ENCODE measurements at places on chromosomes 6 and 20. TPM values are rescaled to one million over a fixed set of nuclear protein-coding genes. Genes with fewer than 3 reads are reported as not detected.

DNA sequence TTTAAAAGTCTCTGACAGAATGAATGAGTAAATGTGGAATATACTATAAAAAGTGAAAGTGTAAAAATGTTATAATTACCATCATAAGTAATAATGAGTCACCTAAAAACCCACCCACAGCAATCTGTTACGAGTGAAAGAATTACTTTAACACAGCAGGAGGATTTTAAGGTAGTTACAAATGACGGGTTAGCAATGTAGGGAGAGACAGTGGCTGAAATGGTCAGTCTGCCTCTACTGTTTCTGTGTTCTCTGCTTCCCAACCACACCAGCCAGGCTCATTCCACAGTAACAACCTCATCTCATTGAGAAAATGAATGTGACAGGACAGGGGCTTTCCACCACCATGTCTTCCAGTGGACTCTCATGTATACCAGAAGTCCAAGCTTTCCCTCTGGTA lies 124.4 kb upstream of the KCNK16 start:
- DNase-seq = peak; percentile 27

- DNase-seq = no peak
Observed at GRCh38 chr6:100217225-100218012, 223.4 kb upstream of the MCHR2 start.

DNA sequence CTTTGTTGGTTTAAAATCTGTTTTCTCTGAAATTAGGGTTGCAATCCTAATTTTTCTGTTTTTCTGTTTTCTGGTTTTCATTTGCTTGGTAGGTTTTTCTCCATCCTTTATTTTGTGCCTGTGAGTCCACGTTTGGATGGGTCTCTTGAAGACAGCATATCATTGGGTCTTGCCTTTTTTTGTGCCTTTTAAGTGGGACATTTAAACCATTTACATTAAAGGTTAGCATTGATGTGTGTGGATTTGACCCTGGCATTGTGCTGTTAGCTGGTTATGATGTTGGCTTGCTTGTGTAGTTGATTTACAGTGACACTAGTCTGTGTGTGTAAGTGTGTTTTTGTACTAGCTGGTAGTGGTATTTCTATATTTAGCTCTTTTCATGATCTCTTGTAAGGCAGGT lies 28.0 kb upstream of the CST5 start:
- DNase-seq = no peak

ETV7 gene
- total RNA-seq = 0.24 TPM

DNA sequence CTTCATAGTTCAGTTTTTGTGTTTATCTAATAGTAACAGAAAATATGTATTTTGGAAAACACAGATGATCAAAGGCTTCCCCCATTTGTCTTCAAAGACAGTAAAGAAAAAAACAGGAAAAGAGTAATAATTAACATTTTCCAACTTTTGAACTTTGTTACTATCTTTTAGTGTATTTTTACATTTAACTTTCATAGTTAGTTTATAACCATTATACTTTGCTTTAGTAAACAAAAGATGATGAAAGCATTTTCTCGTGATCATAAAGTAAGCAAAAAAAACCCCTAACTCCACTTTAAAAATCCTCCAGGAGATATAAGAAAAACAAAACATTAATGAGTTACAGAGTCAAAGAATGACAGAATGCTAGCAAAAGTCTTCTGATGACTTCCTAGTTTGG lies 13.6 kb upstream of the GPRC6A start:
- no peak for DNase-seq

MAP7 gene
- 1.0 TPM for total RNA-seq

DNA sequence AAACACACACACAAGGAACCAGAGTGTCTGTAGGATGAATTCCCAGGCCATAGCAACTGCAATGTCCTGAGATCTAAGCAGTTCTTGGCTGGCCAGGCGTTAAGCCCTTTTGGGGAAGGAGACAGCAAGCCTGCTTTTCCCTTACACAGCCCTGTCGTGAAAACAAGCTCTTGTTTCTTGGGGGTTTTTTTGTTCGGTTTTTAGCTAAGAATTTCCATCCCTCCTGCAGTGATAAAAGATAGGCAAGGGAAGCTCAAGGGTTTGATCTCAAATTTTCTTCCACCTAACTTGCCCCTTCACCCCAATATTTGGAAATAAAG lies 1.5 kb downstream of the TNFRSF21 start:
- no peak for DNase-seq

GRCh38 chr6:162200945-162201690 lies 526.4 kb downstream of the PRKN start:
- no peak for DNase-seq

KHDC3L gene
- total RNA-seq = not detected

AHI1 gene
- 10.0 TPM for total RNA-seq

GRCh38 chr6:31094389-31094881 lies 17.9 kb downstream of the C6orf15 start:
- peak; percentile 53 for DNase-seq

BPIFB2 gene
- not detected for total RNA-seq

DNA sequence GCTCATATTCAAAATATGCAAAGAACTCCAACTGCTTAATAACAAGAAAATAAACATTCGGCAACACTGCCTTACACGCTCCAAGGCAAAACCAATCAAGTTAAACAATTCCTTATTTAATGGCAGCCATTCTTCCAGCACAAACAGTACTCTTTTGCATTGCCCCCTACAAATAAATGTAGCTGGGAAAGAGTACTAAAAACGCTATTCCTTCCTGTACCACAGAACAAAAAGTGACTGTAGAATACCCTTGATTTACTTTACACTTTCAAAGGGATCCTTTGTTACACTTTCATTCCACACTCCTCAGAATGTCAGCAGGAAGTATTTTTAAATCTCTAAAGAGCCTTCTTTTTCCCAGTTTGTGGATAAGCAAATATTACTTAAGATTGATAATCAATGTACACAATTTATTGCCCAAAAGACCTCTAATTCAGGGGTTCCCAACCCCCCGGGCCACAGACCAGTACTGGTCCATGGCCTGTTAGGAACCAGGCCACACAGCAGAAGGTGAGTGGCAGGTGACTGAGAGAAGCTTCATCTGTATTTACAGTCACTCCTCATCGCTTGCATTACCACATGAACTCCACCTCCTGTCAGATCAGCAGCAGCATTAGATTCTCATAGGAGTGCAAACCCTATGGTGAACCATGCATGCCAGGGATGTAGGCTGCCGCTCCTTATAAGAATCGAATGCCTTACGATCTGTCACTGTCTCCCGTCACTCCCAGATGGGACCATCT lies 51.6 kb downstream of the MBOAT1 start:
- no peak for DNase-seq

GRCh38 chr6:142881761-142882160 lies 63.2 kb downstream of the HIVEP2 start:
- no peak for DNase-seq

COQ3 gene
- total RNA-seq = 21.4 TPM

- DNase-seq = no peak
Observed at GRCh38 chr20:42790111-42790510, 399.6 kb downstream of the PTPRT start.

DNA sequence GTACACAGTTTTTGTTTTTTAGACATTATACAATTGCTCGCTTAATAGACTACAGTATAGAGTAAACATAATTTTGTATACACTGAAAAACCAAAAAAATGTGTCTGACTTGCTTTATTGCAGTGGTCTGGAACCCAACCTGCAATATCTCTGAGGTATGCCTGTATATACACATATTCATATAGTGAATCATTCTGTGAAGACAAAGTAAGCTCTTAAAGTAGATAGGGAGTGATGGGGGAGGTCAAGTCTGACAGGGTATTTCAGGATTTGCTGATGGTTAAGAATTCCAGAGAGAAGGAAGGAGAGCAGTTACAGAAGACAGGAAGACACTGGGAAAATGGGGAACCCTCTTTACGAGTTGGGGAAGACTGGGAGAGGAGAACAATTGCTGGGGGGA lies 417.9 kb downstream of the CD109 start:
- DNase-seq = no peak

NKAIN2 gene
- total RNA-seq = not detected

FAM83B gene
- not detected for total RNA-seq

GRCh38 chr6:159279790-159280277 lies 110.6 kb downstream of the FNDC1 start:
- peak; percentile 85 for DNase-seq

RTF2 gene
- total RNA-seq = 131 TPM

EYS gene
- total RNA-seq = 0.81 TPM

- DNase-seq = no peak
Observed at GRCh38 chr20:22008456-22008855, 303.0 kb downstream of the PAX1 start.

TUBB2B gene
- total RNA-seq = 17.1 TPM

DNA sequence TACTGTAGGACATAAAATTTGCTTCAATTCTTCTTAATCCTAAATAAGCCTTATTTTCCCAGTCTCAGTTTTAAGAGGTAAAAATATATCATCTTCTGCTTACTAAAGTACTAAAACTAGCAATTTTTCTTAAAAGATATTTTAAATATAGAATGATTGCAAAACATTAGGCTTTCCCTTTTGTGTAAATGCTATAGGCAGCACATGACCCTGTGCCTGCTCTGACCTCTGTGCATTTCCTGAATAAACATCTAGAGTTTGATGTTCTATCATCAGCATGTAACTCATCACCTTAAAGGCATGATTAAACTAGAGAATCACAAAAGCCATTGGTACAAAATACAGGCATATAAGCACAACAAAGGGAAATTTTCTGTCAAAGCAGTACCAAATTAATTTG lies 422.7 kb downstream of the TFAP2B start:
- no peak for DNase-seq

DNA sequence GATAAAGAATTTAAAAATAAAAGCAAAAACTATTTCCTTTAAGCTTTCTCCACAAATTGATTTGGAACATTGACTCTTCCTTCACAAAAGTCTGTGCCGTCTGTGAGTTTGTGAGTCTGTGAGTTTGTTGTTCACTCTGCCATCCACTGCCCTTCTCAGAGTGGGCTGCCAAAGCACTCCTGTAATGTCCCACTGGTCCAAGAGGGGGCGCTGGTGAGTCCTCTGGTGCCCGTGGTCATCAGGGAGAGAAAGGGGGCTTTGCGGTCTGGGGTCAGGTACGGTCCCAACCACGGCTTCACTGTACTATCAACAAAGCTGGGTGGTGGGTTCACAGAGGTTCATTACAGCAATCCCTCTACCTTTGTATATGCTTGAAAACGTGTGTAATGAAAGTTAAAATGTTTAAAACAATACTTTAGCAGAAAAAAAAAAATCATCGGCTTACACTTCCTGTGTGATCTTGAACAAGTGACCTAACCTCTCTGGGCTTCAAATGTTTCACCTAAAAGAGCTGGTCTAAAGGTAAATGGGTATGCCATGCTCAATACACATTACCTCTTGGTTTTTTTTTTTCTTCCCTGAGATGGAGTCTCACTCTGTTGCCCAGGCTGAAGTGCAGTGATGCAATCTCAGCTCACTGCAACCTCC lies 5.6 kb upstream of the ANKRD60 start:
- DNase-seq = no peak

DNA sequence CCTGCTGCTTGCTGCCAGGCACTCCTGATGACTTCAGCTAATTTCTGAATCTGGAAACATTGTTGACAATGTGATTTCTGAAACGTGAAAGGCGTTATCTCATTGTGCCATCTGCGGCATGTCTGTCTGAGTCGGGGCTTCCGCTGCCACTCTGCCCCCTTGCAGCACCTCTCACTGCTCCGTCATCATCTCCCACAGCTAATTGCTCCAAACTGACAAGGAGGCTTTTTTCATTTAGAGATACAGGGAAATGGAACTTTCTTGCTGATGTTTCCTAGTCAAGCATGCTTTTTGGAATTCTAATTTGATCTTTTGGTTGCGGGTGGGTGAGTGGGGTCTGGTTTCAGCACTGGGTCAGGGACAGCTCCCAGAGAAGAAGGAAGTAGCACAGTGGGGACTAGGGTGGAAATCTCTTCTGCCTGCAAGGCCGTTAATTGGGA lies 233.5 kb downstream of the DHX35 start:
- no peak for DNase-seq

GLP1R gene
- total RNA-seq = not detected

DNA sequence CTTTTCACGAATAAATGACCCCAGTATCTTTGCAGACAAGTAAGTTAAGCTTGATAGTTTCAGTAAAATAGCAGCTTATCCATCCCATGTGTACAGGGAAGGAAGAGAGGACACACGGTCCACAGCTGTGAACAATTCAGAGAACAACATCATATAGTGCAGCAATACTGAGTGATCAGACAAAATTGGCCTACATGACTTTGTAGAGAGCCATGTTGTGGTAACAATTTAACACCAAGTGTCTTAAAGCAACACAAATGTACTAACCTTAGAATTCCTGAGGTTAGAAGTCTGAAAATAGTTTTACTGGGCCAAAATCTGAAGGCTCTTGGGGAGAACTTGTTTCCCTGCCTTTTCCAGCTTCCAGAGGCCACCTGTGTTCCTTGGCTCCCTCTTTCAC lies 12.5 kb downstream of the FAM184A start:
- DNase-seq = no peak

PREX1 gene
- total RNA-seq = 12.2 TPM

ZMYND8 gene
- 19.6 TPM for total RNA-seq

HRH3 gene
- total RNA-seq = not detected

SEMG1 gene
- not detected for total RNA-seq

POFUT1 gene
- 60.8 TPM for total RNA-seq

- DNase-seq = no peak
Observed at GRCh38 chr6:9784786-9785185, 630.1 kb downstream of the TFAP2A start.

DNA sequence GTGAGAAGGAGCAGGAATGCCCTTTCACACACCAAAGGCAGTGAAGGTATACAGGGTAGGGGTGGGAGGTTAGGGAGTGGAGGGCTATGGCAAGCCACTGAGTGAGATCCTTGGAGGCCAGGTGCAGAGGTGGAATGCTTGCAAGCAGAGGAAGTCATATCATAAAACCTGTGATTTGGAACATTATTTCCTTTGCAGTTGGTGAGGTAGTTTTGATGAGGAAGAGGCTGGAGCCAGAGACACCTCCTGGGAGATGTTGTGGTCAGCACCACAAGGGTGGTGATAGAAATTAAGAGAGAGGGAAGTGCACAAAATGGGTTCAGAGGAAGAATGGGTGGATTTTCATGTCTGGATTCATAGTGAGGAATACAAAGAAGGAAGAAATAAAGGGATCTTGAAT lies 73.0 kb downstream of the PLCB4 start:
- no peak for DNase-seq

PRND gene
- total RNA-seq = 0.10 TPM

DNA sequence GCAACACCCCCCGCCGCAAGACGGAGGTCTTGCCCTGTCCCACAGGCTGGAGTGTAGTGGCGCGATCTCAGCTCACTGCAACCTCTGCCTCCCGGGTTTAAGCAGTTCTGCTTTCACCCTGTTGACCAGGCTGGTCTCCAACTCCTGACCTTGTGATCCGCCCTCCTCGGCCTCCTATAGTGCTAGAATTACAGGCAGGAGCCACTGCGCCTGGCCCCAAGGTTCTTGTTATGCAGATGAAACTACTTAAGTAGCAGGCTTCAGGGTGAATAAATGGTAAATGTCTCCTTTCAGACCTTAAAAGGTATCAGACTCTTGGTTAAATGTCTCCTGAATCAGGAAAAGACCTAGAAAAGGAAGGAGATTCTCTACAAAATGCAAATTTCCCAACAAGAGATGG lies 95.4 kb upstream of the TMEM181 start:
- no peak for DNase-seq

NKX2-4 gene
- not detected for total RNA-seq

CCM2L gene
- not detected for total RNA-seq

- no peak for DNase-seq
Observed at GRCh38 chr6:130320908-130321307, 44.9 kb upstream of the TMEM200A start.

Measured in A172 (cell line).